ENCODE measurements at places on chromosomes 2 and 18. TPM values are rescaled to one million over a fixed set of nuclear protein-coding genes. Genes with fewer than 3 reads are reported as not detected.

DNA sequence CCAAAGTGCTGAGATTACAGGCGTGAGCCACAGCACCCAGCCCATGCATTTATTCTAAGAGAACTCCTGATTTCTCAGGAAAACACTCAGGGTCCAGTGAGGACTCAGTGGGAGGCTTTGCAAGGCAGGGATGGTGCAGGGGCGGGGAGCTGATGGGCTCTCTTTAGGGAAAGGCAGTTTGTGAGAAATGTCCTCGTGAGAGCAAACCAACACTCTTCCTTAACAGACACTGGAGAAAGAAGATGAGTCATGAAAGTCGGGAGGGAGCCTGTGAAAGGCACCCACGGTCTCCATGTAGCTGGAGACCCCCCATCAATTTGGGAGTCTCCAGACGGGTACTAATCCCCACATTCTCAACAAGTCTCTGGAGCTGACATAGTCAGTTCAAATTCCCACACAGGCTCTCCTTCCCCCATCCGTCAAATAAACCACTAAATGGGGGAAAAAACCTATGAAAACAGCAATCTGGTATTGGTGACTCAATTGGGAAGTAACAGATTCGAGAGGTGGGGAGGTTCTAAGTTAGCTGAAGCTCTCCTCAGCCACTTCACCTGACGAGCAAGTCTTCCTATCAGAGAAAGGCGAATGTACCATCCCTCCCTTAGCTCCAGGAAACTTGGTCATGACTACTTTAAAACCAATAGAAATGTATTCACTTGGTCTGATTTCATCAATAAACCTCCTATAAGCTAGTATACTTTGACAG, 11.0 kb upstream of the CREG2 start:
- no peak for DNase-seq

- DNase-seq: no peak
These were observed 211.9 kb downstream of the AGPS start for GRCh38 chr2:177604271-177605065.

DNA sequence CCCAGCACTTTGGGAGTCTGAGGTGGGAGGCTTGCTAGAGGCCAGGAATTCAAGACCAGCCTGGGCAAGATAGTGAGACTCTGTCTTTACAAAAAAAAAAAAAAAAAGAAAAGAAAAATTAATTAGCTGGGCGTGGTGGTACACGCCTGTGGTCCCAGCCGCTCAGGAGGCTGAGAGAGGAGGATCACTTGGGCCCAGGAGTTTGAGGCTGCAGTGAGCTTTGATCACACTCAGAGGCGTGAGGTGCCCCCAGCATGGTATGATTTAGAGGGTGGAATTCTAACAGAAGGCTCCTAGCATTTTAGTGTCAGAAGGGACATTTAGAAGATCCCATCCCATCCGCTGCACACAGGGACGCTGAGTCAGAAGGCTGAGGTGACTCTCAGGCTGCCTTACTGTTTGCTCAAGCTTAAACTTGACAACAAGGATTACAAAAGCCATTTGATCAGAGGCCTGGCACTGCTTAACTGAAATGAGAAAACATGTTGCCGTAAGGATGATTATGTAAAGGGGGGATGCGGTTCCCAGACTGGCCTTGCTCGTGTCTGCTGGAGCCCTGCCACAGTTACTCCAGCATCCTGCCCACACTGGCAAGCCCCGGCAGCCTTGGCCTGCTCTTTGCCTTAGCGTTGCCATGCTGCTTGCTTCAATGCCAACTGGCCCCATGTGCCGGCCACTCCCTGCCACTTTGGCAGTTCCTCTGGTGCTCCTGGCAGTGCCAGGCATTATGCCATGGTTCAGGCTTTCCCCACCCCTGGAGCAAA, 45.6 kb upstream of the SLC1A4 start:
- no peak for DNase-seq

GRCh38 chr2:192971981-192972380, 777.2 kb upstream of the TMEFF2 start:
- DNase-seq: no peak

DNA sequence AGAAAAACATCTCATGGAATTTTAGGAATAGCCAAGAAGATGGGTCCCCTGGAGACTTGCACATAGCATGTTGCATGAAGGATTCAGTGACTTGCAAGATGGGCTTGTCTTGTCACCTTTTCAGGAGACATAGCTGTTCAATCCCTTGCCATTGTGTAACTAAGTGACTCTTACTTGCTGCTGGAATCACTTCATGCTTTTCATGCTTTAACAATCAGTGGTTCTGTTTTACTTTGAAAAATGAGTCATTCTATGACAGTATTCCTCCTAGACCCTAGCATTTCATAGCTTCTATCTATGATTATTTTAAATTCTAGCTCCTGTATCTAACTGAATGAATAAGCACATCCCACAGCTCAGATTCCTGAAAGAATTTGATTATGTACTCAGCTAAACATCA, 2.8 kb downstream of the KYNU start:
- no peak for DNase-seq

DNA sequence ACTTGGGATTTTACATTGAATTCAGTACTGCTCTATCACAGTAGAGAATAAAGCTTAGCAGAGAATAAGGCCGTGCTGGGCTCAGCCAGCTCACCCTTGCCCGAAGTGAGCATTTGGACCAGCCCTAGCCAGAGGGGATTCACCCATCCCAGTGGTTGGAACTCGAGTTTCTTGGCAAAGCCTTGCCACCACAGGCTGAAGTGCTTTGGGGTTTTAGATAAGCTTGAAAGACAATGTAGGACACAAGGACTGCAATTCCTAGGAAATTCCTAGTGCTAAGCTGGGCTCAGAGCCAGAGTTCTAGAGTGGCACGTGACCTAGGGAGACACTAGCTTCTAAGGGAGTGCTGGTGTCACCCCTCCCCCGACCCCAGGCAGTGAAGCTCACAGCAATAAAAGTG, 28.0 kb downstream of the SERPINB11 start:
- no peak for DNase-seq

- DNase-seq: no peak
These were observed 65.8 kb upstream of the PIEZO2 start for GRCh38 chr18:11215216-11215615.

The ARHGAP25 gene
- 39.9 TPM for total RNA-seq

The LOXHD1 gene
- total RNA-seq: not detected

The HOXD12 gene
- total RNA-seq: not detected

The MYCN gene
- total RNA-seq: not detected

Measured in activated T-helper 2 cell treated with anti-CD3 and anti-CD28 coated beads, Interferon-gamma antibody, Interleukin-2, Interleukin-4, amounts not matched to agents 10 μg/mL and 5 μg/mL and 100 μg/mL, durations not matched to agents 14 hours and 24 hours and 36 hours (primary cell).